ENCODE measurements at places on chromosomes 16 and 17.

DNA sequence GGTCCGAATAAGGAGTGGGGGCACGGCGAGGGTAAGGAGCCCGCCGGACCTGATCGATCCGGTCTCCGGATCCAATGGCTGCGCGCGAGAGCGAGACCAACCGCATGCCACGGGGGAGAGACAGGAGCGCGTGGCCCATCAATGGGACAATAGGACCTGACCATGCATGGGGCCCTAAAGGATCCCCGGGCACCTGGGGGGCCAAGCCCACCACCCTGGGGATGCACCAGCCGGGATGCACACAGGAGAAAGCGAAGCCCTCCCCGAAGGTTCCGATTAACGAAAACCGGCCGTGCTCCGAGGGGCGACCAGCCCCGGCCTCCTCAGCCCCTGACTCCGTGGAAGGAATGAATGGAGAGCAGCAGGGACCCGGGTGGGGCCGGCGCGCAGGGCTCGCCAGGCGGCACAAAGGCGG lies 525 bp downstream of the JPT1 start:
- no peak for DNase-seq

- no peak for DNase-seq
Observed at GRCh38 chr16:71230122-71230845, at the start of gene HYDIN. Gene HYDIN (minus strand): TSS chr16:71230722. CDS start chr16:71186895, 43,827 bp downstream.

GRCh38 chr16:82094942-82095540 lies 60.0 kb downstream of the HSD17B2 start:
- DNase-seq, result no peak

DNA sequence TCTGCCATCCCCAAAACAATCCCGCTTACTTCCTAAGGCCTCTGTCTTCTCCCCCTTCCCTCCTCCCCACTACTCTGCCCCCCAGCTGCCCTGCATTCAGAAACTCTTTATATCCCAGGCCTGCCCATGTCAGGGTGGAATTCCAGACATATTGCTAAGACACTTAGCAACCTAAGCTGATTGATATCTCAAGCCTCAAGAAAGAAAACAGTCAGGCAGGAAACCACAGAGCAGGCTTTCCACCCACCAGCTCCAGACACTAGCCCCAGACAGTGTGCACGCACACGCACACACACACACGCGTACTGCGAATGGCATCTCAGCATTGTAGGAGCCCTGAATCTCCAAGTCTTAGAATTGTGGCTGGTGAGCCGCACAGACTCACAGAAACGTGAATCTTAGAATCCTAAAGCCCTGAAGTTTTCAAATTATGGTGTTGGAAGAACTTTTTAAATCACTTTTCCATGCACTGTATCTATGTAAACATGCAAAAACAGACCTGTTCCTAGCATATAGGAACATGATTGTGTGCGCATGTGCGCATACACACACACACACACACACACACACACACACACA lies 8.8 kb upstream of the LPCAT2 start:
- no peak for DNase-seq

DNA sequence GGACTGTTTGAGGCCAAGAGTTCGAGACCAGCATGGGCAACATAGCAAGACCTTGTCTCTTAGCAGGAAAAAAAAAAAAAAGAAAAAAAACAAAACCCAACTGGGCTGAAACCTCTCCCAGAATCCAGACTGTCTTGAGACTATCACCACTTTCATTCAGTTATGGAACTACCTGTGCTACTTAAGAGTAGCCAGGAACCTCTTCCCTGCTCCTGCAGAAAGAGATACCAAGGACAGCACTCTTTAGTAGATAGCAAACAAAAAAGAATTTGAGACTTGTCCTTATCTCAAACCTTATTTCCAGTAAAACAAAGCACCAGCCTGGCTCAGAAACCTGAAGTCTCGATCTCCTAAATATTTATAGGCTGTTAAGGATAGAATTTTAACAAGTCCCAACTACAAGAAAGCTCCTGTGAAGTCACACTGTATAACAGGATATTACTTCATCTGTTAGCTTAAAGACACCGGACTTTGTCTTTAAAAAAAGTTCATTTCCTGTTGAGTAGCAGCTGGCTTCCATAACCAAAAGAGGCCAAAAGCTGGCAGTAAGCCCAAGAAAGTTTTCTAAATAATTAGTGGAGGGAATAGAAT lies 5.1 kb downstream of the CDR2 start:
- DNase-seq, result no peak

- DNase-seq, result no peak
Observed at GRCh38 chr16:84989749-84990620, 21.4 kb downstream of the ZDHHC7 start.

GRCh38 chr16:60225541-60225940 lies 1491.4 kb upstream of the GOT2 start:
- no peak for DNase-seq

DNA sequence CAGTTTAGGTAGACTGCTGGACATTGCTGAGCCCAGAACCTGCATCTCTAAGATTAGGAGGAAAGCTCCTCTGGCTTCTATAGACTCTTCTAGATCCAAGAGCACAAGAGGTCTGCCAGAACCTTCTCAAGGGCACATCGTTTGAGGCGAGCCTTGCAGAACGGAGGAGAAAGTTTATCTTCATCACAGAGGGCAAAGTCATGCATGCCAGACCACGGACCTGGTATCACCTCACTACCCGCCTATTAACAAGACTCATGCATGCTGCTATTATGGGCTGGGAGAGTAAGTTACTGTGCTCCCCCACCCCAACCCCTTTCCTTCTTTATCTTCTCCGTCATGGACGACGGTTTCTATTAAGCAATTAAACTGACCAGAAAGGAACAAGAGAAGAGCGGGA lies 23.3 kb downstream of the MYH11 start:
- no peak for DNase-seq

GRCh38 chr17:8101721-8102120 lies 14.2 kb upstream of the ALOX12B start:
- no peak for DNase-seq

- no peak for DNase-seq
Observed at GRCh38 chr16:2902337-2903130, 9.2 kb upstream of the FLYWCH1 start.

DNA sequence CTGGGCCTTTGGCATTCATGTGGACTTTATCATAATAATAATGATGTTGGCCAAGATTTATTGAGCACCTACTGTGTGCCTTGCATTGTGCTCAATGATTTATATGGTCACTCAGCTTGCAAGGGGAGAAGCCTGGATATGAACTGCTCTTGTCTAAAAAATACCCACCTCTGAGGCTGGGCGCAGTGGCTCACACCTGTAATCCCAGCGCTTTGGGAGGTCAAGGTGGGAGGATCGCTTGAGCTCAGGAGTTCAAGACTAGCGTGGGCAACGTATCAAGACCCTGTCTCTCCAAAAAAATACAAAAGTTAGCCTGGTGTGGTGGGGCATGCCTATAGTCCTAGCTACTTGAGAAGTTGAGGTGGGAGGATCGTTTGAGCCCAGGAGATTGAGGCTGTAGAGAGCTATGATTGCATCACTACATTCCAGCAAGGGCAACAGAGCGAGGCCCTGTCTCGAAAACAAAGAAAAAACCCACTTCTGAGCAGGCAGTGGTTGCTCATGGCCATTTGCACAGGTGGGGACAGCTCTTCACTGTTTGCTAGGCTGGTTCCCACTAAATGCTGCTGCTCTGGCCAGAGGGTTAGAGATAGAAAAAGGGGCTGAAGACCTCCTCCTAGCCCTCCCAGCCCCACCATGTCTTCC lies 4.3 kb upstream of the ADGRG1 start:
- no peak for DNase-seq

DNA sequence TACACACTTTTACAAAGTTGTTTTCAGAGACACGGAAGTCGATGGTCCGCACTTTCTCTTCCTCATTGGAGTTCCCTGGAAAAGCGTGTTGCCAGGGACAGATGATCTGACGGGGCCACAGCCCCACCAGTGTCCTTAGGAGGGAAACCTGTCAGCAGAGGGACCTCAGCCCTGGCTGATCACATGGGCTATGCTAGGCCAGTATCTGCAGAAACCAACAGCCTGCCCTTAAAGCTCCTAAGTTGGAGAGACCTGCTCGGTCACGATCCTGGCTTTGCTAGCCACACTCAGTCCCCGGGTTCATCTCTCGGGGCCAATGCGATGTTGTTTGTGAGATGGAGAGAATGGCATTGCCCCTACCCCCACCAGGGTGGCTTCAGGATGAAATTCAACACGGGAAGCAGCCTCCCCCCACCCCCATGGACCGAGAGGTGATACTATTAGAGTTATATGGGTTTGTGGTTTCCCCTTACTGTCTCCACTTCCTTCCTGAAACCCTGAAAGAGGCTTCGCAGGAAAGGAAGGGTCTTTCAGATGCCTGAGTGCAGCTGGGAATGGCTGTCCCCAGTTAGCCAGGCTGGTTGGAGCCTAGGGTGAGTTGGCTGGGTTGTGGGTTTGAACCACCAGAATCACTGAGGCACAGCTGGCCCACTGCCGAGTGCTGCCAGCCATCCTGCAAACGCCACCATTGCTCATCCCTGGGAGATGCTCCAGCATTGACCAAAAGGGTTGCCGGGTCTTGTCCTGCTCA lies 16.6 kb downstream of the RMI2 start:
- no peak for DNase-seq

DNA sequence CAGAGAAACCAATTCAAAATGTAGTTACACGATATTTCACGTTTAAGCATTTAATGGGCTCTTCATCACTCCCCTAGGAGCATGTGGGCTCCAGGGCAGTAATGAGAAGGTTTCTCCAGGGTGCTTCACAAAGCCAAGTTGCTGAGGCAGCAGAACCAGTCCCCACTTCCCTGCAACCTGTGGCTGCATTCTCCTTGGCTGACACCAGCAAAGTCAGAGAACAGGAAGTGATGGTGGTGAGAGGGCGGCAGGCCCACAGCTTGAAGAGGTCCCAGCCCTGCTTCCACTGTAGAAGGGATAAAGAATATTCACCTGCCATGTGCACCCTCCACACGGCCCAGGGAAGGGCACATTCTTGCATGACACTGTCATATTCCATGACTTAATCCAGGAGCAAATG lies 133.2 kb downstream of the CBLN1 start:
- no peak for DNase-seq

- no peak for DNase-seq
Observed at GRCh38 chr16:73670836-73671820, 623.2 kb upstream of the ZFHX3 start.

- DNase-seq, result no peak
Observed at GRCh38 chr17:39098588-39098987, 52.8 kb downstream of the PLXDC1 start.

- no peak for DNase-seq
Observed at GRCh38 chr16:74226338-74226954, 70.2 kb upstream of the PSMD7 start.

Measured in NCI-H1048 (cell line).